Cardiac septum (tissue), 1 donor: ENCODE measurements at places on chromosomes 13 and 19.

- no peak for DNase-seq
Observed at GRCh38 chr13:63446329-63446728, 2030.7 kb upstream of the PCDH20 start.

GRCh38 chr19:10519421-10519820 lies 2.2 kb upstream of the S1PR5 start:
- DNase-seq = no peak

GRCh38 chr13:28455580-28456194 lies 39.2 kb downstream of the FLT1 start:
- no peak for DNase-seq

- no peak for DNase-seq
Observed at GRCh38 chr13:25864116-25864515, 187.7 kb downstream of the SHISA2 start.

DNA sequence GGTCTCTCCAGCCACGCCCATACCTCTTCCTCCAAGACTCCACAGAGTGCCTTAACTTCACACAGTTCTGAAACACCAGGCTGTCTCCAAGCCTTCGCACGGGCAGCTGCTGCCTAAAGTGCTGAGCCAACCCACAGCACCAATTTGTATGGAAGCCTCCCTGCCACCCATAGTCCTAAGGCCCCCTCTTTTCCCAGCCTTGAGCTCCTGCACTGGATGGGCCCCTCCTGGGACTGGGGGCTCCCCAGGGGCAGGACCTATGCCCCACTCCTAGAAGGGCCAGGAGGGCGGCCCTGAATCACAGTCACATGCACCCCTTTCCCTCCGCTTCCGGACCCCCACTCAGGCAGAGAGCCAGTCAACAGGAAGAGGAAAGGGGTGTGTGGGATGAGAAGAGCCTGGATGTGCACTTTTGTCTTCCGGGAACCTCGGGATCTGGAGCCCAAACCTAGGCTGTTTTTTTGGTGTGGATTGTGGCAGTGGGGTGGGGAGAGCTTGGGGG lies 5.1 kb upstream of the FCER2 start:
- DNase-seq = no peak

GRCh38 chr19:19268453-19269385 lies 4.4 kb downstream of the TM6SF2 start:
- DNase-seq = no peak

DNA sequence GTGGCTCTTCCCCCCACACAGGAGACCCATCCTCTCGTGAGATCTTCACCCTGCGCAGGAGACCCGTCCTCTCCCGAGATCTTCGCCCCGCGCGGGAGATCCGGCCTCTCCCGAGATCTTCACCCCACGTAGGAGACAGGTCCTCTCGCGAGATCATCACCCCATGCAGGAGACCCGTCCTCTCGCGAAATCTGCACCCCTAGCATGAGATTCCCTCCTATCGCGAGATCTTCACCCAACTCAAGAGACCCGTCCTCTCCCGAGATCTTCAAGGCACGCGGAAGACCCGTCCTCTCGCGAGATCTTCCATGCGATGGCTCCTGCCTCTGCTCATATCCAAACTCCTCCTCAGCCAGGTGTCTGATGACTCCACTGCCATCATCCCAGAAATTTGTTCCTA lies 24.3 kb downstream of the LAIR2 start:
- DNase-seq = no peak

DNA sequence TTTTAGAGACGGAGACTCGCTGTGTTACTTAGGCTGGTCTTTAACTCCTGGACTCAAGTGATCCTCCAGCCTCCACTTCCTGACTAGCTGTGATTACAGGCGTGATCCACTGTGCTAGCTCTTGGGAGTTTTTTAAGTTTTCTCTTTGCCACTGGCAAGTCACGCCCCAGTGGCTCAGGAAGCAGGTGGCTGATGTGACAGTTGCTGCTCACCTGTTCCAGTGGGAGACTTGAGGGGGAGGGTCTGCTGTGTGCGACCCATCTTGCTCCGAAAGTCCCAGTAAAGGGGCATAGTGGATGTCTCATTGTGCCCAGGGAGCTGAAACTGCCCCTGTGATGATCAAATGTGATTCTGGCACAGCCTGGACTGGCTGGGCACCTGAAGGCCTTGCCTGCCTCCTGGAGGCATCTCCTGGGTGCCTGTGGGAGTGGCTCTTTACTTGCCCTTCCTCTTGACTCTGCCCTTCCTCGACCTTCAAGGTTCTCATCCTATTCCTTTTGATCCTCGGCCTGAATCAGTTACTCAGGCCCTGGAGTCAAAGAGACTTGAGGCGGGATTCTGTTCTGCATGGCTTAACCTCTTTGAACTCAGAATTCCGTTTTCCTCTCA lies 7.8 kb downstream of the SMARCA4 start:
- DNase-seq = no peak

DNA sequence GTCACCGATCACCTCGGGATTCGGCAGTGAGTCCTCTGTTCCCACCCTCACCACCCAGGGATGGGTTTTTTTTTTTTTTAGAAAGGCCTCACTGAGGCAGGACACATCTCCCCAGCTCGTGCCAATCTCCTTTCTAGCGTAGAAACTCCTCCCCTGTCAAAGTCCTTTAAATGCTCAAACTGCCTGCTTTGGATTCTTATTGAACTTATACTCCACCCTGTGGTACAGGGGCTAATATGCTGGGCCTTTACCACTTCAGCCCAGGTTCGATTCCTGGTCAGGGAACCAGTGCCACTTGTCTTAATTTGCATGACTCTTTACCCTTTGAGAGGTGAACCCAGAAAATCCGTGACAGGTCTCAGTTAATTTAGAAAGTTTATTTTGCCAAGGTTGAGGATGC lies 8.3 kb upstream of the ZNF14 start:
- DNase-seq = no peak

DNA sequence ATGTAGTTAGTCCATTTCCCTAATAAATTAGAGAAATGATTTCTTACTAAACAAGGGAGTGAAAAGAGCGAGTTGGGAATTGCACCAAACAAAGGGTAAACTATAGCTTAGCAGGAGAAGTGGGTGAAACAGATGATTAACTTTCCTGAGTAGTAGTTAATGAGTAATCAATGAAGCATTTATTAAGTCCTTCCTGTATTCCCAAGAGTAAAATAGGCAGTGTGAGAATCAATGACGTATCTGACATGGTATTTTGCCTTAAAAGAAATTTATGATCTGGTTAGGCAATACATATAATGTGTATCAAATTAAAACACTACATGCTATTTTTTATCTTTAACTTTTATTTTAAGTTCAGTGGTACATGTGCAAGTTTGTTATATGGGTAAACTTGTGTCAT lies 142.8 kb downstream of the KLF5 start:
- DNase-seq = no peak

DNA sequence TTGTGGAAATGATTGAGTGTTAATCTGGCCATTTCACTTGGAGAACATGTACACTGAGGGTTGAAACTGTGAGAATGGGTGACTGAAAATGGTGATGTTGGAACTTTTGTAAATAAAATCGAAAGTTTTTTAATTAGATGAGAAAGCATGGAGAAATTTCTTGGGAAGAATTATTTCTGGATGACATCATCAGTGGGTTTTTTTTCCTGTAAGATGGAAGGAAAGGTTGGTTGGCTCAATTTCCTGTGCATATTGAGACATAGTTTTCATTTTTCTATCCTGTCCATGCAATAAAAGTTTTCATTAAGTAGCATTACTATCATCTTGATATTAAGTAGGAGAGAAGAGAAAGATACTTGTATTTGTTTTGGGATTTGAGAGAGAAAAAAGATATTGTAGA lies 120.6 kb upstream of the HTR2A start:
- no peak for DNase-seq

GRCh38 chr13:51292000-51292565 lies 47.4 kb upstream of the SERPINE3 start:
- no peak for DNase-seq

DNA sequence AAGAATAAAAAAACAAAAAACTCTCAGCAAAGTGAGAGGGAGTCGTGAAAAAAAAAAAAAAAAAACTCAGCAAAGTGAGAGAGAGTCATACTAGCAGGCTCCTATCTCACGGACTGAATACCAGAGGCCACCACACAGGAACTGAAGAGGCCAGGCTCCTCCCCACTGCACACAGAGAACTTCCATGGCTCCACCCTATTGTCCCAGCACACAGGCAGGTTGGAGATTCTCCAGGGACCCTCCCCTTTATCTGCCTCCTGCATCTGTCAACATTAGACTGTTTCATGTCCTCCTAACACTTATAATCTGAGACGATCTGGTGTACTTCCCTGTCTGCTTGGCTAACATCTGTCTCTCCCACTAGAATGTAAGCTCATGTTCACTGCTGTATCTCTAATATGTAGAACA lies 37.0 kb upstream of the FARP1 start:
- DNase-seq = peak; percentile 77

- no peak for DNase-seq
Observed at GRCh38 chr19:4294389-4294788, 7.8 kb downstream of the TMIGD2 start.

DNA sequence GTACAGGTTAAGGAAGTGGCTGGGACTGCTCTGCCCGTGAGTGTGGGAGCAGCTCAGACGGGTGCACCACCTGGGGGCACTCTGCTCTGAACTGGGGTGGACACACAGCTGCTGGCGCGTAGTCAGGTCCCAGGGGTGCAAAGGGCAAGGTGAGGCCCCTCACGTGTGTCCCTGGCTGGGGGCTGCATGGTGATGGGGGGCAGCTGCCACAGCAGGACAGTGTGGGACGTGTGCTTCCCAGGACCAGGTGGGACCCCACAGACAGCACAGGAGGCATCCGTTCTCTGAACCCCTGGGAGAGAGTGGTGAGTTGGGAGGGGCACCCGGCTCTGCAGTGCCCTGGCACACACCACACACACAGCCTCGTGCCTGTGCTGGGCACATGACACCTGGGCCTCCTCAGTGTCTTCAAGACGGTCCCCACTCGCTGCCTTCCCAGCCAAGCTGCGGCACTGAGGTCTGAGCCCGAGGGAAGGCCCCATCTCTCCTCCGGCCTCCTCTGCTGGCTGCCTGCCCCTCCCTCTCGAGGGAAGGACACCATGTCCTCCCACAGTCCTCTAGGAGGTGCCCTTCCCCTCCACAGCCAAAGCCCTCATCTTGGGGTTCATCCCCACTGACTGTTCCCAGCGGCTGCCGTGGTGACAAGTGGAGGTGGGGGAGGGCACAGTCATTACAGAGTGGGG lies 24.7 kb downstream of the CILP2 start:
- DNase-seq = no peak

GRCh38 chr13:74571811-74572210 lies 437.6 kb upstream of the KLF12 start:
- no peak for DNase-seq

GRCh38 chr13:99563404-99563803 lies 62.1 kb downstream of the TM9SF2 start:
- DNase-seq = no peak
